ENCODE measurements at places on chromosomes 2 and 18.

- no peak for DNase-seq
These were observed 13.1 kb downstream of the MTCL1 start for GRCh38 chr18:8718401-8718913.

- no peak for DNase-seq
These were observed 255.5 kb downstream of the RIT2 start for GRCh38 chr18:42860011-42860410.

DNA sequence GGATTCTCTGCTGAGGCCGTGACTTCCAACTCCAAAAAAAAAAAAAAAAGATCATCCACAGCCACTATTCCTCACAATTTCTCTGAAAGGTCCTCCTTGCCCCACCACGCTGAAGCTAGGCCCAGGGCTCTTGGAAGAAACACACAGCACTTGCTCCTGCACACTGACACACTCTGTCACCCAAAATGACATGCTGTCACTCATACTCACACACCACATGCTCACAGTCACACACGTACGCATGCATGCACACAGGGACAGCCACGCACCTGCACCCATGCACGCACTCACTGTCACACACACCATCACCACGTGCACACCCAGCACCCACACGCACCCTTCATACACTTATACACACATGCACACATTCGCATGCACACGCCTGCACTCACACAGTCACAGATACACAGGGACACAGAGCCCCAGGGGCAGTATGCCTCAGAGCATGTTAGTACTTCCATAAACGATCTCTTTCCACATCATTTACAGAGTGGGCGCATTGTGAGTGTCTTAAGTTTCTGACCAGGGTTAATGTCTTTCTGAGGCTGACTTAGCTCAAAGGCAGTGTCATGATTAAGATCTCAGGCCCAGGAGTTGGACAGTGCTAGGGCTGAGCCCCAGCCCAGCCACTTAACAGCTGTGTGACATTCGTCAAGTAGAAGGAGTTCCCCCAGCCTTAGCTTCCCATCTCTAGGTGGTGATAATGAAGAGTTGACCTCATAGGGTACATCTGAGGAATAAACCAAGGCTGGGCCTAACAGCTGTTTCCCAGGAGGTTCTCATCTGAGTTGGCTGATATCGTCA is 93.4 kb downstream of the GLI2 start:
- DNase-seq: no peak

DNA sequence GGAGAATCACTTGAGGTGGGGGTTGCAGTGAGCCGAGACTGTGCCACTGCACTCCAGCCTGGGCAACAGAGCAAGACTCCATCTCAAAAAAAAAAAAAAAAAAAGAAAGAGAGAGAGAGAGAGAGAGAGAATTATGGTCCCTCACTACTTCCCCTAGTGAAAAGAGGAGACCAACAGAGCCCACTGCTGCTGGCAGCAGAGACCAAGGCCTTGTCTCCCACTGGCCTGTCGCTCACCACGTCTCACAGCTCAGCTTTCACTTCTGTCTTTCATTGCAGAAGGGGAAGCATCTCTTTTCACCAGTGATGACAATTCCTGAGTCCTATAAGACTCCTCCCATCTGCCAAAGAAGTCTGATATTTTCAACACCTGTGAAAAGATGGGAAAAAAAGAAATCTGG is 81.3 kb downstream of the CLHC1 start:
- DNase-seq: no peak

- DNase-seq: no peak
These were observed 66.7 kb downstream of the RTN4 start for GRCh38 chr2:54983345-54984220.

GRCh38 chr2:21486445-21486844 is 362.7 kb downstream of the TDRD15 start:
- no peak for DNase-seq

Data from body of pancreas (tissue), 4 donors.